NCI-H69 (cell line): ENCODE measurements at places on chromosomes 1 and 21.
A peak's percentile ranks its signal among the peaks of the same experiment; 100 is the strongest.

- no peak for DNase-seq
These were observed 64.3 kb upstream of the ZNF326 start for GRCh38 chr1:89930579-89930978.

GRCh38 chr21:17540530-17540929 lies 27.7 kb downstream of the CXADR start:
- no peak for DNase-seq

DNA sequence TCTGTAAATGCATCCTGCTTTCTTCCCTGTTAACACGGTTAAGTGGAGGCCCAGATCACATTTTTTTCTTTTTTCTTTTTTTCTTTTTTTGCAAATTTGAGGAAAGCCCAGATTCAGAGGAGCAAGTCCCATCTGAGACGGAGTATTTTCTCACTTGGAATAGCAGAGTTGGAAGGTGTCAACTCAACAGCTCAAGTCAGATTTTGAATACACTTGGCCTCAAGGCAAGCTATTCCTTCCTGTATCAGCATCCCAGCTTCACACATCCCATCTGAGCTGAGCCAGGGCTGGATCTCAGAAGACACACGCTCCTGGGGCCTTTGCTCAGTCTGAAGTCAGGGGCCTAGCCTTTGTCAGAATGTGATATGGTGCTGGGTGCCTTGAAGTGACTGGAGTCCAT lies 11.5 kb upstream of the TNR start:
- DNase-seq: no peak

DNA sequence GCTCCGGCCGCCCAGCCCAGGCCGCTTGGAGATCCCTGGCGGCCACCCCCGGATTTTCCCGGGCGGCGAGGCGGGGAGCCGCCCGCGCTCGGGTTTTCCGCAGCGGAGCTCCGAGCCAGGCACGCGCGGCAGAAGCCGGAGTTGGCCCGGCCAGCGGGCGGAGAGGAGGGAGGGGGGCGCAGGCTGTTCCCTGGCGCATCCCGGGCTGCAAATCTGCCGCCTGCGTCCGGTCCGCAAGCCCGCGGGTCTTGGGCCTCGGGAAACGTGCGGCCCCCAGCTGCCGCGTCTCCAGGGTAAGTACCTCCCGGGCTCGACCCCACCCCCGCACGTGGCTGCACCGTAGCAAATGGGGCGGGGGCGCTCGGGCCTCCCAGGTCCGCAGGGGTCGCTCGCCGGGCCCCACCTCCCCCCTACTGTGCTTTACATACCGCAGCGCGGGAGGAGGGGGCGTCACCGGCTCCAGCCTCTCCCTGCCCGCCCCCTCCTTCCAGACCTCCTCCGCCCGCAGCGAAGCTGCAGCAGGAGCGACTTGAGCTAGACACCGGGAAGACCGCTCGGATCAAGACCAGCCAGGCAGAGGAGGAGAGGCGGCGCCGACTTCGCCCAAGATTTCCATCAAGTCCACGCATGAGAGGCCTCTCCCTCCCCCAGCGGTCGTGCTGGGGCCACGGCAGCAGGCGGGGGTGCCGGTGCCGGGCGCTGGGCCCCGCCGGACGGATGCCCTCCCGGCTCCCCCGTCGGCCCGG lies 1.6 kb downstream of the TMEM200B start:
- DNase-seq: peak; percentile 52

DNA sequence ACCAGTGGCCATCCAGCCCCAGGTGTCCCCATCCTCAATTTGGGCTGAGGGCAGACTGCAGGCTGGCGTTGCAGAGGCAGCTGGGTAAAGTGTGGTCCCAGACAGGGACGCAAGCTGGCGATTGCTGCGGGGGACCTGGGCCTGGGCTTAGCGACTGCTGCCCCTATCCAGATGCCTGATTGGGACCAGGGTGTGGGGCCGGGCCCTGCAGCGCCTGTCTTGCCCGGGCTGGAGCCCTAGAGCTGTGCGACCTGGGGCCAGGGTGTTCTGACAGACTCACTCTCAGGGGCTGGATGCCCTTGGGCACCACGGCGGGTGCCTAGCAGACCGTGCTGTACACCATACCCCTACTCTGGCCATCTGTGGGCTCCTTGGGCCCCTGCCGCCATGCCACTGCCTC lies 16.2 kb upstream of the FAAP20 start:
- DNase-seq: no peak

DNA sequence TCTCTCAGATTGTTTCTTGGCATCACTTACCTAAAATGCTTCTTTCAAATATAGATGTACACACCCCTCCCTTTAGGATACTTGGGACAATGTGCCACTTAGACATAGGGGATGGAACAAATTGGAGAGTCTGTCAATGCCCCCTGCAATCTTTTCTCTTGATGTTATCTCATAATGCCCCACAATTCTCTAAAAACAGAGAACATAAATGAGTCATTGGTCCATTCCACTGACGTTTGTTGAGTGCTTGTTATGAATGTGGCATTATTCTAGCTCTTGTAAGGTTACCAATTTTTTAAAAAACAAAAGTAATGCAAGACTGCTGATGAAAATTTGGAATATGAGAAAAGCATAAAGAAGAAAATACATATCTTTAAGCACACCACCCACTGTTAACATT lies 5.6 kb upstream of the SMIM11 start:
- no peak for DNase-seq

DNA sequence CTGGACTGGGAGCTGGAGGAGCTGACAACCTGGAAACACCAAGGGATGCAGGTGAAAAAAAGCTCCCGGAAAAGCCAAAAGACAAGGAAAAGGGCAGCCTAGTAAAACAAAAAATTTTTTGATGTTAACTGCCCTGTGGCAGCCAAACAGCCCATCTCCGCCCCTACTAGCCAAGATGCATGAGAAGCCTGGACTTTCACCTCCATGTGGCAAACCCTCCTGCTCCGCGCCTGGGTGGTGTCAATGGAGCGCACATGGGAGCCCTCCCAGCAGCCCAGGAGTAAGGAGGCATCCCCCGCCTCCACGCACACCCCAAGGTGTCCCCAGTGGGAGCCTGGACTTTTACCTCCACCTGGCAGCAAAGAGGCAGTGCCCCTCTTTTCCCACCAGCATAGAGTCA lies 30.5 kb downstream of the LEMD1 start:
- no peak for DNase-seq

GRCh38 chr21:31901315-31901714 lies 28.5 kb downstream of the HUNK start:
- DNase-seq: no peak

DNA sequence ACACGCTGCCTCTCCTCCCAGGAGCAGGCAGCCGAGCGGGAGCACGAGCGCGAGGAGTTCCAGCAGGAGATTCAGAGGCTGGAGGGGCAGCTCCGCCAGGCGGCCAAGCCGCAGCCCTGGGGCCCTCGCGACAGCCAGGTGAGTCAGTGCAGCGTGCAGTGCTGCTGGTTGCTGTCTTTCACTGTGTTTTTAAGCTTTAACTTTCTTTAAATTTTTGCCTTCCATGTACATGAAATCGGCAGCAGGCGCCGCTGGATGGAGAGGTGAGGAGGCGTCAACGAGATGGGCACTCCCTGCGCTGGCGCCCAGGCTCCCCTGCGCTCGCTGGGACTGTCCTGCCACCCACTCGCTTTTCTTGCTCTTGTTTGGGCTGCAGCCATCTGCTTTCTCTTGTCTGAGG lies 60.7 kb upstream of the DIP2A start:
- no peak for DNase-seq

DNA sequence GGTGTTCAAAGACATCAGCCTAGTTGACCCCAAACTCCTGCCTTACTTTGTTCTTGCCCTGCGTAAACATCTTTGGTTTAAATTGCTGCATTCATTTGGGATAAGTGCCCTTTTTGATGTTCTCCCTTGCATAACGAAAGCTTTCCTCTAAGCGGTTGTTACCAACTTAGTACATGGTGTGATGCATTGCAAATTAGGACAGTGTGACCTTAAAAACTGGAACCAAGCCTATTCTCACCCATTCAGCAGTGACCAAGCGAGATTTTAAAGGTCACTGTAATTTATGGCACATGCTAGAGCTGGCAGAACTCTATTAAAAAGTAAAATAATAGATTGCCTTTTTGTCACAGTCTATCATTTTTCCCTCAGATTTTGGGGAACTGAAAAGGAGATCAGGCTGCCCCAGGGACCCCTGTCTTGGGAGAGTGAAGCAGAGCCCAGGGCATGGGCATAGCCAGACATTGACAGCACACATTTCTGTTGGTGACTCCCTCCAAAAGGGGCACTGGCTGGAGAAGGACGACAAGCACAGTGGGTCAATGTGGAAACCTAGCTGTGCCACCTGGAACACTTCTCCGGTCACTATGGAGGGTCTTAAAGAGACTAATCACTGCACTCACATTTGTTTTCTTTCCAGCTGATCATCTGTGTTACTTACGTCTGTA lies 63.9 kb downstream of the KCNK1 start:
- no peak for DNase-seq

GRCh38 chr1:73194965-73195364 lies 912.6 kb upstream of the NEGR1 start:
- no peak for DNase-seq

GRCh38 chr1:208166340-208167138 lies 77.6 kb downstream of the PLXNA2 start:
- peak; percentile 79 for DNase-seq

DNA sequence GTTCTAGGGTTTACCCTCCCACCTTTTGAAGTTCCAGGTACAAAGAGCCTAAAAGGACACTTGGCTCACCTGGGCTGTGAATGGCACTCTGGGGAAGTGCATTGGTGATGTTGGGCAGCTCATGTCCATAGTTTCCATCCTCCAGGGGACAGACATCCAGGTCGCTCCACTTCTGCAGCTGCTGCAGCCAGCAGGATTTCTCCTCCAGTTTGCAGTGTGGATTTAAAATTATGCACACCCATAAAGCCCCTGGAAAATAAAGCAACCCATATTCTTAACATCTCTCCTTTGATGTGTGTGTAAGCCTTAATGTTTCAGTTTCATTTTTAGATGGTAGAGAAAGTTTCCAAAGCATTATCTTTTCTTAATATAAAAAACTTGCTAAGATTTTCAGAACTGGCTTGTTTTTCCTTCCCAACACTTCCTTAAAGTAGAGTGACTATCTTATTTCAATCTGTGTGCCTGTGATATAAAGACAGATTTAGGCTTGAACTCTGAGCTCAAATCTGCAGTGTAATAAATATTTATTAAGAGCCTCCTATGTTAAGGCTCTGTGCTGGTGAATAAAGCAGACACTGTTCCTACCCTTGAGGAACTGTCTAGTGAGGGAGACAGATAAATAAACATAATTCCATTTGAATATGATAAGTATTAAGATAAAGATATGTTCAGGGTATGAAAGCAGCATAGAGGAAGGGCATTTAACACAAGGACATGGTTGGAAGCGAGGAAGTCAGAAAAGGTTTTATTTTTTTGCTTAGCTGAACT lies 39.1 kb downstream of the UROD start:
- no peak for DNase-seq
